ENCODE measurements at places on chromosomes 7 and 10. TPM values are rescaled to one million over a fixed set of nuclear protein-coding genes. Genes with fewer than 3 reads are reported as not detected.

GRCh38 chr10:63156236-63156635, 23.1 kb downstream of the NRBF2 start:
- no peak for DNase-seq

- DNase-seq, result no peak
Observed at GRCh38 chr10:70352401-70353097, 29.9 kb downstream of the LRRC20 start.

DNA sequence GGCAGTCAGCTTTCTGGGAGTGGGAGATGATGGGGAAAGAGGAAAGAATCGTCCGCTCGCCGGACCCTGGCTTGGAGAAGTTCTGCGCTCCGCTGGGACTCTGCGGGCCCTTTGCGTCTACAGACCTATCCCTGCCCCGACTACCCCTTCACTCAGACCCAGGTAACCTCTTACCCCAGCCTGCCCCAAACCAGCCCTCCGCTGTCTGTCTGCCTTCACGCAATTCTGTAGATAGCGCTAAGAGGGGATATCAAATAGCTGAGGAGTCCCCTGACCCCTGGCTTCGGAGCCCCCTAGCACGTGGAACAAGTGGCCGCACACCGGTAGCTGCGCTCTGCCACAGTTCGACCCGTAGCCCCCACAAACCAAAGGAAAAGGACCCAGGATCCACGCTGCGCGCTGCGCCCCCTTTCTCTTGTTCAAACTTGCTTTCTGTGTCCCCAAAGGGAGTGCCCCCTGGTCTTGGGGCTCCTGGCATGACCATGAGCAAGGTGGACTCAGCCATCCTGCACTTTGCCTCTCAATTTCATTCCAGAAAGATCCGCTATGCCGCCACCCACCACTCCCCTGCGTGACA, 7.0 kb downstream of the HOXA4 start:
- peak; percentile 56 for DNase-seq

The APBB1IP gene
- total RNA-seq, result 17.0 TPM

- DNase-seq, result no peak
Observed at GRCh38 chr7:106138776-106139175, 26.7 kb upstream of the SYPL1 start.
